ENCODE measurements at places on chromosomes 3 and 15. TPM values are rescaled to one million over a fixed set of nuclear protein-coding genes. Genes with fewer than 3 reads are reported as not detected.

The C2CD4B gene
- 0.22 TPM for total RNA-seq

The KIF9 gene
- 5.6 TPM for total RNA-seq

The SNRPA1 gene
- total RNA-seq, result 121 TPM

The CLDN16 gene
- 0.38 TPM for total RNA-seq

The HYAL3 gene
- 2.6 TPM for total RNA-seq

The FOXL2NB gene
- not detected for total RNA-seq
